ENCODE measurements at places on chromosomes 6 and 20. TPM values are rescaled to one million over a fixed set of nuclear protein-coding genes. Genes with fewer than 3 reads are reported as not detected.
A peak's percentile ranks its signal among the peaks of the same experiment; 100 is the strongest.

DNA sequence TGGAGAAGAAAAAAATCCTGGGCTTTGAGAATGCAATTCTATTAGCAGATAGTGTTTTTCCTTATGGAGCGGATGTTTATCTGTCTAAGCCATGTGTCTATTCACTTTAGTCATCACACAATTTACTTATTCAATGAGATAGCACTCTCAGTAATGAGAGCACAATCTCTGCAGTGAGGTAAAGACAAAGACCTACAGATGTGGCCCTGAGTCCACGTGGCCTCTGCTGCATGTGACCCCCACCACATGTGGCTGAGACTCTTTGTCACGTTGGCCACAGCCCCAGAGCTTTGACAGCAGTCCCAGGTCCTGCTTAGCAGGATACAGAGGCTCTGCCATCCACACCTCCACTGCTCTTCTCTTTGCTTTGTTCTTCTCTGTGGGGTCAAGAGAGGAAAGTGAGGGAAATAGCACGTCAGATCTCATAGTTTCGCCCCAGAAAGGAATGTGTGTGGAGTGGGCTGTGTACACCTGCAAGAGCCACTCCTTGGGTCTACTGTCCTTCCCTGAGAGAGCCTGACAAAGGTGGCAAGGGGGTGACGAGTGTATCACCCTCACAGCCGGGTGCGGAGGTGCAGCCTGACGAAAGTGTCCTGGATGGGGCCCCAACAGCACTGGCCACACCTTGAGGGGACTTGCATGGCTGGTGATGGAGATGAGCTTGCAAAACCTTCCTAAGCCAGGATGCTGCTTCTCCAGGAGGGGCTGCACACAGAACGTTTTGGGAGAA lies 40.7 kb downstream of the ZNF831 start:
- no peak for DNase-seq

- DNase-seq, result no peak
Observed at GRCh38 chr20:34008477-34008876, 14.8 kb downstream of the RALY start.

GRCh38 chr6:75906871-75907270 lies 157.8 kb downstream of the MYO6 start:
- DNase-seq, result no peak

- DNase-seq, result peak; percentile 77
Observed at GRCh38 chr20:48657426-48658197, 170.2 kb downstream of the PREX1 start.

DNA sequence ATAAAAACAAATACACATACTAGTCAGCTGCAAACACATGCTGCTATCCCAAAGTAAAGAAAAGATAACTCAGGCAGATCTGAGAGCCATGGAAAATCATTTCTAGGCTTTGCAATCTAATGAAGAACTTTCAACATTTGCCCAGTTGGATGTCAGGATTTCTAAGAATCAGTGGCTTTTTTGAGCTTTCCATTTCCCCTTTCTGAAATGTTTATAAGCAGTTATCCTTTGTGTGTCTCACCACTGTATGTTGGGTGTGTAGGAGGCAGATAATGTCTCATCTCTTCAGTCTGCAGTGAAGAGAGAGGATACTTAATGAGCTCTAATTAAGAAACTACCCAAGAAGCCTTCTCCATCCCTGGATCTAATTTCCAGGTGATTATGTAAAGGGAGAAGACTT lies 43.6 kb downstream of the RGS17 start:
- no peak for DNase-seq

- no peak for DNase-seq
Observed at GRCh38 chr6:71383901-71384489, 95.4 kb downstream of the OGFRL1 start.

- DNase-seq, result no peak
Observed at GRCh38 chr6:154448448-154449096, 61.9 kb downstream of the CNKSR3 start.

- DNase-seq, result no peak
Observed at GRCh38 chr20:25470045-25470444, 62.6 kb downstream of the GINS1 start.

GRCh38 chr20:62795023-62795761 lies 1.1 kb upstream of the MRGBP start:
- DNase-seq, result peak; percentile 74

Gene PTCRA
- not detected for total RNA-seq

Gene FAXC
- total RNA-seq, result not detected

Gene SRMS
- total RNA-seq, result not detected

All from natural killer cell treated with Interleukin-12 subunit alpha and Interleukin-12 subunit beta and Interleukin-15 and Interleukin-18, amount 100 ng/mL, for 72 hours (primary cell).